ENCODE measurements at places on chromosomes 3 and 15. TPM values are rescaled to one million over a fixed set of nuclear protein-coding genes. Genes with fewer than 3 reads are reported as not detected.

DNA sequence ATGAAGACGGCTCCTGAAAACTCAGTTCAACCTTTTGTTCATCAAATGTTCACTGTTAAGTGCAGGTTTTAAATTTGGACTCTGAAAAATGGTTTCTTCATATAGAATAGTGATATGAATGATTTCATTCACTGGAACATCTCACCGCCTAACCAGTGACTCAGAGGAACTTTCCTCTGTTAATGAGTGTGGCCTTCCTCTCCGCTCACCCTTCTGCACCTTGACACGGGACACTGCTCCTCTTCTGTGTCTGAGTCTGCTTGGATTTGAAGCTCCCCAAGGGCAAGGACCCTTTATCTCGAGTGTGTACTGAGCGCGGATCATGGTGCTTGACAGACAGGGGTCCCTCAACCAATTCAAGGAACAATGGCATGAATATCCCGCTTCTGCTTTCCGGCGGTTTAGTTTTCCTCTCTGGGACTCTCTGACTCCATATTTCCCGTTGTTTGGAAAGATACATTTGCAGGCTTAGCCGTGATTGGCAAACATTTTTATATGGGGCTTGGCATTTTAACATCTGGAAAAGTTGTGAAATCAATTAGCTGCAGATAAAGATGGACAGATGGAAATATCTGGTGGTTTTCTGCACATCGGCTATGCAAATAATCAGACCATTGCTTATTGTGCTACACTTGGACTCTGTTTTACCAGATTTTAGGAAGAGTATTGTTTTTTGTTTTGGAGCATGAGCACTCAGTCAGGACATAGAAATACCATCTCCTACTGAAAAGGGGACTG, 20.9 kb downstream of the KBTBD8 start:
- no peak for DNase-seq

DNA sequence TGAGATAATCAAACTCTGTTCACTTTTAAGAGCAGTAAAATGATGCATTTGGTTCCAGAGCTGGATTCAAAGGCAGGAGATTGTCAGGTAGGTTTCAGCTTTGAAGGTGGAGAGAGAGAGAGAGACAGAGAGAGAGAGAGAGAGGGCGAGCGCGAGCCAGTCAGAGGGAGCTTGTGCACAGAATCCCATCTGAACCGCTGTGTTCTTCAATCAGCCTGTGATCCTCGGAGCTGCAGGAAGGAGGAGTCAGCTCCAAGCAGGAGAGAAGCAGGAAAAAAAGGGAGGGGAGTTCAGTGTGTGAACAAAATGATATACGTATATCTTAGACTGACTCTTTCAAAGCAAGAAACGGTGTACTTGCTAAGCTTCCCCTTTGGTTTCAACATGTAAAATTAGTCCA, at the start of gene GPR149:
GPR149 (minus strand) TSS at position 177 of the 400 bp plus-strand sequence. CDS start 575 bp downstream, outside the sequence.
- DNase-seq: no peak

DNA sequence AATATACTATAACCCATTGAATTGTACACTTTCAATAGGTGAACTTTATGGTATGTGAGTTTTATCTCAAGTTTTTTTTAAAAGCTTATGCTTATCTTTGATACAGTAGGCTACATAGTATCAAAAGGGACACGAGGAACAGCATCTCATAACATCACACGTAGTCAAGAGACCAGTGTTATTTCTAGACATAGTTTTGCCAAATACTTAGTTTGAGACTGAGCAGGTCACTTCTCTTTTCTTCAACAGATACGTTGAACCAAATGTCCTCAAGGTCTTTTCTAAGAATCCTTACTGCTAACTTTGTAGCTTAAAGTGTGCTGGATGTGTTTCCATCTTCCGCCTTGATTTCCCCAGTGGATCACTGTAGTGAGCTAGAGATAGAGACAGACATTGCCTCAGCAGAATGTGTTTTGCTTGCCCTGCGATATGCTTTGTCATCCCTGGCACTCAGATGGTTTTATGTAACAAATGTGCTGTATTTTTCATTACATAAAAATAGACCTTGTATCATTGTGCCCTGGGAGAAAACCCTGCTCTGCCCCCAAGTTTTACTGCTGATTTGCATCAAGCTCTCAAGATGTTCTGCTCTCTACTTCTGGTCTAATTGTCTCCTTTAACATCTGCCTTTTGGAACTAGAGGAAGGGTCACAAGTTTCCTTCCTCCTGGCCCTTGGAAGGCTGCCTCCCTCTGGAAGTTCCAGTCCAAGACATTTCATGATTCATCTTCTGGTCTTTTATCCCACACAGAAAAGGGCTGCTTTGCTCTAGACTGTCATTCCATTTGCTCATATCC, 426.4 kb upstream of the RGMA start:
- DNase-seq: no peak

GRCh38 chr15:95832668-95833067, 497.8 kb upstream of the NR2F2 start:
- no peak for DNase-seq

- no peak for DNase-seq
Observed at GRCh38 chr15:85500729-85501128, 120.3 kb downstream of the AKAP13 start.

DNA sequence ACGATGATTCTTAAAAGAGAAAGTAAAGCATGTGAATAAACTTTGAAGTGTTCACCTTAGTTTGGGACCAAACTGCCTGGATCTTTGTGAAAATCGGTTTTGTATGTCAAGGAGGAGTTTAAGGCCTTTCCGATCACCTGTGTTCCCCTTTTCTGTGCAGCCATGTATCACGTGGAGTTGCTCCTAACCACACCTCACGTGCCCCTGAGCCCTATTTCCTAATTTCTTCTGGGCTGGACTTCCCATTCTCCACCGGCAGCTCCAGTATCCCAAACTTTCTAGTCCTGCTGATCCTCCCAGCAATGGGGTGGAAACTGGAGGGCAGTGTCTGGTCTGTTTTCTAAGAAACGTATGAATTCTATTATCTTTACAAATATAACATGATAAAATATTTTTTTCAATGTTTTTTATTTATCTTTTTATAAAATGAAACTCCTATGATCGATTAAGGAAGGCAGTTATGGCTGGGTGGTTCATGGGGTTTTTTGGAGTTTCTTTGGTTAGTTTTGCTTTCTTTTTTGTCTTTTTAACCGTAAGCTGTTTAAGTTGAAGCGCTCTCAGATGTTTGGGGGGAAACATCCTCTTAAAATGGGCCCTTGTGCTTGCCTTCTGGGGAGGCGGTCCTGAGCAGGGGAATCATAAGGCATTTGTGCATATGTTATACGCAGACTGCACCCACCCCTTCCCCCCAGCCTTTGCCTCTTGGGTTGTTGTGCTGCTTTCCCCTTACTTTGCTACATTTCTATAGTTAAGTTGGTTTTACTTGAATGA, 43.6 kb upstream of the WWTR1 start:
- peak; percentile 61 for DNase-seq

DNA sequence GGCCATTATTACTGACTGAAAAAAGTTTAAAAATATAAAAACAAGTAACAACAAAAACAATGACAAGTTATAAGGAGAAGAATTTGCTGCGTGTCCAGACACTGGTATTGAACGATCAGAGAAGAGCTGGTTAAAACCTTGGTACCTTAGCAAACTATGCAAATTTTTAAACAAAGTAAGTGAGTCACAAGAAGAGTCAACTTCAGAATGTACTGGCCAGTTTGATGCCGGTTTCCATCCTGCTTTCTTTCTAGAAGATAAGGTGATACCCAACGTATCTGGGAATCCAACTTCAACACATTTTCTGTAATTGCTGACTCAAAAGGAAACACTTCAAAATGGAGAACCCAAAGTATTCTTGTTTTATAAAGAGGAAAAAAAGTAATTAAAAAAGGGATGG, 49.8 kb downstream of the RUBCN start:
- DNase-seq: no peak

DNA sequence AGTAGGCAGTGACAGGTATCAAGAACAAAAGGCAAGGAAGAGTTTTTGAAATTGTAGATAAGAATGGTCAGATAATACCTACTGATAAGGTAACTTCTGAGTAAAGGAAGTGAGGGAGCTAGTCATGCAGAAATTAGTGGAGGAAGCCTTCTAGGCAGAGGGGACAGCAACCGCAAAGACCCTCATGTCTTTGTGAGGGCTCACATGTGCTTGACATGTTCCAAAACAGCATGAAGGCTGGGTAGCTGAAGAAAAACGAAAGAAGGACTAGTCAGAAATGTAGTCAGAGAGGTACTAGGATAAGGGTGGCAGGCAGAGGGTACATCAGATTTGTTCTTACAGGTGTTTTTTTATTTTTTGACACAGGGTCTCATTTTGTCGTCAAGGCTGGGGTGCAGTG, 5.3 kb downstream of the SIN3A start:
- no peak for DNase-seq

GRCh38 chr3:72595927-72596610, 252.2 kb downstream of the SHQ1 start:
- no peak for DNase-seq

DNA sequence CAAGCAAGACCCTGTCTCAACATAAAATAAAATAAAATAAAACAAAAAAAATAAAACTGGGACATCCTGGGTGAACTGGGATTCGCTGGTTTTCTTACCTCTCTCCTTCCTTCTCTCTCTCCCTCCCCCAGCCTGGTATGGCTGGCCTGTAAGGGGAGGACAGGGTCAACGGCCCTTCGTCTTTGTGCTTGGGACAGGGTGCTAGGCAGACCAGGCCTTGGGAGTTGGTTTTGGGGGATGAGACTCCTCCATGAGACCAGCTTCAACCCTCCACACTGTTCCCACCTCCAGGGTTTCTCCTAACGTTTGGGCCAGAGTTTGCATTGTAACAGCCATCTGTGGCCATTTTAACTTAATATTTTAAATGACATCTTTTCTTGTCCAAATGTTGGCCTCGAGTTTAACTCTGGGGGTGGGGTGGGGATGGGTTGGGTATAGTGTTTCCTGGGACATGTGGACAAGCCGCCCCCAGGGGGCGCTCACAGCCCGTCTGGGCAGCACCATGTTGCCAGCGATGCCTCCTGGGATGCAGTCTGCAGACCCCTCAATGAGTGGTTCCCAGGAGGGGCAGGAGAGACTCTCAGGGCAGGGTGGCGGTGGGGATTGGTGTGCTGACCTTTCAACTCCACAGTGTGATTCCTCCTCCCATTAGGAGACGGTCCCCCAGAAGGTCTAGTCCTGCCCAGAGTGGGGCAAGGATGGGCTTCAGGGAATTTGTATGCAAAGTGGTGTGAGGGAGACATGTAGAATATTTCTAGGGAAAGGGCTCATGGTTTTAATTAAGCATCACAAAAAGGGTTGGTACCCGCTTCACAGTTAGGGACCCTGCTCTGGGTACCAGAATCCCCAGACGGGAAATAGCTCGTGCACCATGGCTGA, 37.7 kb upstream of the LCTL start:
- peak; percentile 70 for DNase-seq

DNA sequence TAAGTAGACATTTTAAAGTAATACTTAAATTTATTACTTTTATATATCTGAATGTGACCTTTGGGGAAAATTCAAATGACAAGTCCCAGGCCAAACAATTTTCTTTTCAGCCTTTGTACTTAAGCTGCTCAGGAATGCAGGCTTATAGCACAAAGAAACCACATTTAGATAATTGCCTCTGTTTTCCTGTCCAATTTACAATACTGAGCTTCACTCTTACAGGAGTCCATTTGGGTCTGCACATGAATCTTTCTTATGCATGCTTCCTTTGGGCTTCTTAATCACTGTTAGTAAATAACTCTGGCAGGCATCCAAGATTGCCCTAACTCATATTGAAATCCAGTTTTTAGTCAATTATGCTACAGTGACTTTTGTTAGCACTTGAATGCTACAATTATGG, 459.4 kb upstream of the TGFBR2 start:
- no peak for DNase-seq

GRCh38 chr15:94749811-94750617, 518.7 kb downstream of the MCTP2 start:
- no peak for DNase-seq

DNA sequence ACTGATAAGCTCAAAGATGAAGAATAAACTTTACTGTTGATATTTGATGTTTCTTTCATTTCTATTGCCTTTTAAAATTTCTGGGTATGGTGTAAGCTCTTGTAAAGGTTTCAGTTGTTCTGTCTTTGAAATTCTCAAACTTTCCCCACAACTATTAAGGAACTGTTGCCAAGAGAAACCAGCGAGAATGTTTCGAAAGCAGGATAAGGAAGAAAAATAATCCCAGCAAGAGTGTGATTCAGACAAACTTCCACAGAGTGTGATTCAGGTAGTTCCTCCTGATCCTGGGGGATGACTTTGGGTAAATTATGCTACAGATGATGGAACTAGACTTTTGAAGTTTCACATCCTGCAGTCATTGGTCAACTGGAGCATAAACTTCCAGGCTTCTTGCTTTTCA, 632.0 kb downstream of the NSUN3 start:
- no peak for DNase-seq

- no peak for DNase-seq
Observed at GRCh38 chr3:57952208-57952631, 56.0 kb upstream of the FLNB start.

DNA sequence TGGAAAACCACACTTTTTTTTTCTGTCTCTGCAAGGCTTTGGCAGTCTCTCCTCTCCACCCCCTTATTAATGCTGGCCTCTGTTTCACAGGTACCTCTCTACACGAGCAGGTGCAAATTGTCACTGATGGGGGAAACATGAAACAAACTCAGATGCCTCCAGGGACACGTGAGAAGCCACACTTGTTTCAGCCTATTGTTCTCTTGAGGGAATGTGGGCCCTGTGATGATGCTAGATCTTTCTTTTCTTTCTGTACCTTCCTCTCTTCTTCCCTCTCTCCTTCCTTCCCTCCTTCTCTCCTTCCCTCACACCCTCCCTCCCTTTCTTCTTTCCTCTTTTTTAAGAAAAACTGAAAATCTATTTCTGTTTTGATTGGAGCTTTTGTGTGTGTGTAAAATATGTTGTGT, 5.7 kb upstream of the BLM start:
- DNase-seq: peak; percentile 8

GRCh38 chr3:187919544-187919943, 174.3 kb upstream of the BCL6 start:
- peak; percentile 49 for DNase-seq

DNA sequence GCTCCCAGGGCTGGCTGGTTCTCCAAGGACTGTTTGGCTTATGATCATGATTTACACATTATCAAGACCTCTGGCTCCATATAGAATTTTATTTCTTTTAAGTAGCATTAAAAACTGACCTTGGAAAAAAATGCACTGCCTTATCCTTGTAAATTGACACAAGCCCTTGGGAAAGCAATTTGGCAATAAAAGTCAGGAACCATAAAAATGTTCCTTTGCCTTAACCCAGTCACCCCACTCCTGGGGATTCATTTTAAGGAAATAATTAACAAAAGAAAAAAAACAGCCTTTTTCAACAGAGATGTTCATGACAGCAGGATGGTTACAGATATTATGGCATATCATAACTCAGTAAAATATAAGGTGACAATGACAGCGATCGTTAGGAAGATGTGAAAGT, 51.6 kb upstream of the NR2E3 start:
- DNase-seq: no peak

Gene KBTBD12
- total RNA-seq: not detected

Gene PLSCR5
- total RNA-seq: not detected

Gene GP9
- total RNA-seq: not detected

Gene OR5K2
- not detected for total RNA-seq

Gene CPEB1
- not detected for total RNA-seq

Gene KBTBD13
- total RNA-seq: not detected

Gene CCR5
- 99.8 TPM for total RNA-seq
